Central memory CD4-positive, alpha-beta T cell (primary cell): ENCODE measurements at places on chromosomes 4 and X.

DNA sequence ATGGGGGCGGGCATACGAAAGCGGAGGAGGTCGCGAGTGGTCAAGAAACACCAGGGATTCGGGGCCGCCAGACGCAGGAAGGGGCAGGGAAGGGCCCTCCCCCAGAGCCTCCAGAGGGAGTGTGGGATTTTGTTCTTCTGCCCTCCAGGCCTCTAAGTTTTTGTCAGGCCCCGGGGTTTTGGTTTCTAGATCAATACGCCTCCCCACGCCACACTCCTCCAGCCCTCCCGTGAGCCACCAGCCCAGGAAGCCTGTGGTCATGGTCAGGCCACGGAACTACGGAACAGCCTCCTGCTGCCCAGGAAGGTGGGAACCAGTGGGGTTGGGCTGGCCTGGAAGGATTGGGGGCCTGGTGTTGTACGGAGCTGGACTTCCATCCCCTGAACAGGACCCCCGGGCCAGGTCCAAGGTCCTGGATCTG, 38.4 kb downstream of the CPLX1 start:
- DNase-seq = no peak

DNA sequence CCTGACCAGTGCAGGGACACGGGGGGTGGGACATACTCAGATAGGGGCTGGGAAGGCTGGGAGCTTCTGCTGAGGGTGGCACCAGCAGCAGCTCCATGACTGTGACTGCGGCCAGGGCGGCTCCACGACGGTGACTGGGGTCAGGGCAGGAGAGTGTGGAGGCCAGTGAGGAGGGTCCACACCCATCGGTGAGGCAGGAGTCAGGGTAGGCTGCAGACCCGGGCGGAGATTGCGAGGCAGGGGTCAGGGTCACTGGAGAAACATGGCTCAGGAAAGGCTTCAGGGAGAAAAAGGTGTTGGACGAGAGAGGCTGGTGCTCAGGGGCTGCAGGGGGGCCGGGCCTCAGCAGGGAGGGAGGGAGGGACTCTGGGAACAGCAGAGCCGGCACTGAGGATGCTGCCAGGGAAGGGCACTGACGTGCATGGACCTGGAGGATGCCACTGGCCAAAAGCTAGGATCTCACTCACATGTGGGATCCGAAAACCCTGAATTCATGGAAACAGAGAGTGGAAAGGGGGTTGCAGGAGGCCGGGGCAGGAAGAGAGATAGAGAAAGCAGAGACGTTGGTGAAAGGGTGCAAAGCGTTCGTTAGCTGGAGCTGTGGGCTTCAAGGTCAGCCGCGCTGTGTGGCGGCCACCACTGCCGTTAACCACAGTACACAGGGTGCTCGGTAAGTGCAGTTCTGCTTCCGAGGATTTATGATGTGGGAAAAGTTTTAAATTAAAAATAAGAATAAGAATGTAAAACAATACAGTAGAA, 22.0 kb downstream of the ATP5ME start:
- DNase-seq = no peak

GRCh38 chr4:154516318-154517029, 24.9 kb upstream of the DCHS2 start:
- no peak for DNase-seq

GRCh38 chr4:145930592-145930991, 8.0 kb downstream of the ZNF827 start:
- no peak for DNase-seq

DNA sequence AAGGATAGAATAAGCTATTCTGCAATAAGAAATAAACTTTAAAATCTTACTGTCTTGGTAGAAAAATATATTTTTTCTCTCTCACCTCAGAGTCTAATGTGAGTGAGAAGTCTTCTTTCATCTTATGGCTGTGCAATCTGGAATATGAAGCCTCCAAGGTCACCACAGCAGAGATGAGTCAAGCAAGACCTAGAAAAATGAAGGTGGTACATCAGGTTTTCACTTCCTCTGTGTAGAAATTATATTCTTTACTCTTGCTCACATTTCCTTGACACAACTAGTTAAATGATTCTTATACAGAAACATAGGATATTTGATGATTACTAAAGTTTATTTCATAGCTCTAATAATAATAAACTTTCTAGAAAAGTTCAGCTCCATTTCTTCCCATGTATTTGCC, 211.4 kb downstream of the CXXC4 start:
- no peak for DNase-seq

- no peak for DNase-seq
Observed at GRCh38 chr4:154616731-154617130, 4.3 kb upstream of the FGG start.

DNA sequence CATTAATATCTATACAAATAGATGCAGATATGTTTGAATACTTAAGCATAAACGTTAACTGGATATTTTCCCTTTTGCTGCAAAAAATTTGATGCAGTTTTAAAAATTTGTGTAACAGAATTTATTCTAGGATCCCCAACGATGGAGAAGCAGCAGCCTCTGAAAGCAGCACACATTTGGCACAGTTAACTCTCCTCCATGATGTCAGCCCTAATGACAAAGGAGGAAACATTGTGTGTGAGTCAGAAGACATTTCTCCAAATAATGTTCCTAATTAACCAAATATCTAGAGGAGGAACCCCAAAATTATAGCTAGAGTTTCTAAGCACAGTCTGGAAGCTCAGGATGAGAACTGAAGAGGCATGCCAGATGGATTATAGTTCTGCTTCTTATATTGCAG, 281.9 kb upstream of the MAD2L1 start:
- no peak for DNase-seq

DNA sequence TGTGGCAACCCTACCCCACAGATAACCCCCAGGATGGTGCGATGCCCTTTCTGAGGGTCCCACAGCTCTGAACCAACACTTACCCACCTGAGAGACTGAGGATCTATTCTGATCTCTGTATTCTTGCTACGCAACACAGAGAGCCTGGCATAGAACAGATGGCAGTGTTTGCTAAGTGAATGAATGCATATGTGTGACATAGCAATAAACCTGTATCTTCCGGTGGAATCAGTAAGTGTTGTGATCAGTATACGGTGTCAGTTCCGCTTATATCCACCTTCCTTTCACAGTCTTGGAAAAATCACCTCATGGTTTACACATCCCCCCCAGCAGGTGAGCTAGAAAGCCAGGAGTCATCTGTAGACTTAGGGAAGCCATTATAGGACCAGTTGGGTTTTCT, 5.9 kb upstream of the HSD17B10 start:
- no peak for DNase-seq

GRCh38 chr4:52714597-52715254, 36.5 kb downstream of the ERVMER34-1 start:
- DNase-seq = no peak

- no peak for DNase-seq
Observed at GRCh38 chr4:184396570-184397515, 77.5 kb downstream of the IRF2 start.

DNA sequence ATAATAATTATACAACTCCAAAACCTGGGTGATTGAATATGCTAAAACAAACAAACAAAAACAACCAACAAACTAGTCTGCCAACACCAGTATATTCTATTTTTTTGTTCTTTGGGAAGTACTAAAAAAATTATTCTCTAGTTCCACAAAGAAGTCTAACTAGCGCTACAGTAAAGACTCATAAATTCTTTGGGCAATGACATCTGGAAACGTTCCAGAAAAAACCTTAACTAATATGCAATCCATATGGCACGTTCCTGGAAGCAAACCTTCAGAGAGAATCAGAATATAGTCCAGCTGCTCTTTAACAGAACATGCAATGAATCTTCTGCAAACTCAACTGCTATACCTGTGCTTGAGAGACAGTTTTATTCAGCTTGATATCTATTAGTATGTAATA, 500.1 kb downstream of the TRAM1L1 start:
- DNase-seq = no peak

DNA sequence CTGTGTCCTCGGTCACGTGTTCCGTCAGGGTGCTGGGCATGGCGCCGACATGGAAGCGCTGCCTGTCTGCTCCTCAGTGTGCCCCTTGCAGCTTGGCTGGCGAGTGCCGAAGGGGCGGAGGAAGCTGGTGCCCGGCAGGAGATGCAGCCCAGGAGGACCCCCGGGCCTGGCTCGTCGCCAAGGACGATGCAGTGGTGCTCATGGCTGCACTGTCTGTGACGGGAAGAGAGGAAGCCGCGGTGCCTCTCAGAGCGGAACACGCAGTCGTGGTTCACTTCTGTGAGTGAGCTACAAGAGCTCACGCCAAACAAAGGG, 38.1 kb downstream of the FGFRL1 start:
- DNase-seq = no peak

DNA sequence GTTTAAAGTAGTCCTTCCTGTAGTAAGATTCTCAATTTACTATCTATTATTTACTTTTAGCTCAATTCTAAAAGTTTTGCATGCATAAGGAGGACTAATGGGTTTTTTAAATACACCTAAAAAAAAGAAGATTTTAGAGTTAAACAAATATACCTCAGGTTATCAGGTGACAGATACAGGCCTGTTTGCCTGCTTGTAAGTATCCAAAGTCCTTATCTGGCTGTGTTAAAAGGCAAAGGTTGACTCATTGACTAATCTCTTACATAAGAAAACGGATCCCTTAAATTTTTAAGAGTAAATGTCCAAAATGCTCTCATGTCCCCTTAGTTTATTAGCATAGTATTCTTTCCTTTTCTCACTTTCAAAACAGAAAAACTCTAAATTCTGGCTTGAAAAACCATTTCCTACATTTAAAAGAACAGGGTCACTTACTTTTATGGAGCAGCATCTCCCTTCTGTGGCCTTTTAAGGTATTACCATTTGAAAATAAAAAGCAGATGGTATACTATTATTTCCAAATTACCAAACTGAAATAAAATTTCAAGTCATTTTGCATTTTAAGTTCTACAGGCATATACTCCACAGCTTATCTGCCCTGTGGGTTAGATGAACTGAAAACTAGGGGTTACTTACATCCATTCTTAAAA, 4.5 kb downstream of the CBR4 start:
- DNase-seq = no peak

DNA sequence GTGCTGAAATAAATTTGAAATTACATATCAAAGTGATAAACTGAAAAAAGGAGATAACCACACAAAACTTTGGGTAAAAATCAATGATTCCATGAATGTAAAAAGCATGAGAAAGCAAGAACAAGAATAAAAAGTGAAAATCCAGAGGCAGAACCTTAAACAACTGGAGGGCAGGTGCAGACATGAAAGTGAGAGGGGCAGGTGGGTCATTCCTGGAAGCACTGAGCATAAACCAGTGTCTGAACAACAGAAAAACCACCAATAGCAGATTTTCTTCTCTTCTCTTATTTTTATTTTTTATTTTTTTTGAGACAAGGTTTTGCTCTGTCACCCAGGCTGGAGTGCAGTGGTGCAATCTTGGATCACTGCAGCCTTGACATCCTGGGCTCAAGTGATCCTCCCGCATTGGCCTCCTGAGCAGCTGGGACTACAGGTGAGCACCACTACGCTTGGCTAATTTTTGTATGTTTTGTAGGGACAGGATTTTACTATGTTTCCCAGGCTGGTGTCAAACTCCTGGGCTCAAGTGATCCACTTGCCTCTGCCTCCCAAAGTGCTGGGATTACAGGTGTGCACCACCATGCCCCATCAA, 46.8 kb upstream of the GPR78 start:
- no peak for DNase-seq

- no peak for DNase-seq
Observed at GRCh38 chr4:100258675-100259074, 68.4 kb upstream of the DDIT4L start.

- DNase-seq = no peak
Observed at GRCh38 chr4:128244379-128244778, 43.2 kb downstream of the PGRMC2 start.

- DNase-seq = no peak
Observed at GRCh38 chrX:142089193-142089592, 115.9 kb downstream of the MAGEC2 start.

DNA sequence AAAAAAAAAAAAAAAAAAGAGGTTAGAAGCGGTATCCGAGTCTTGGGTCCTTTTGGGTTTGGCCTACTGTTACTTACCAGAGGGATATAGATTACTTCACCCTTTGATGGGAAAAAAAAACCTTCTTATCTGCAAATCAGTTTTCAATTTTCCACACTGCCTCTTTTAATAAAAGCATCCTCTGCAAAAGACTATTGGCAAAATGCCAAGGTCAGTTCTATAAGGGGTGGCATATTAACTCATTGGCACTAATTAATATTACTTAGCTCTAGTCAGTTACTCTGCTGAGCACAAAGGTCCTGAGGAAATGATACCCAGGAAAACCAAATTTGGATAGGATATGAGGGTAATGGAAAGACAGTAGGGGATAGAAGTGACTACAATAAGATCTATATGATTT, 44.3 kb upstream of the MTMR8 start:
- DNase-seq = no peak

DNA sequence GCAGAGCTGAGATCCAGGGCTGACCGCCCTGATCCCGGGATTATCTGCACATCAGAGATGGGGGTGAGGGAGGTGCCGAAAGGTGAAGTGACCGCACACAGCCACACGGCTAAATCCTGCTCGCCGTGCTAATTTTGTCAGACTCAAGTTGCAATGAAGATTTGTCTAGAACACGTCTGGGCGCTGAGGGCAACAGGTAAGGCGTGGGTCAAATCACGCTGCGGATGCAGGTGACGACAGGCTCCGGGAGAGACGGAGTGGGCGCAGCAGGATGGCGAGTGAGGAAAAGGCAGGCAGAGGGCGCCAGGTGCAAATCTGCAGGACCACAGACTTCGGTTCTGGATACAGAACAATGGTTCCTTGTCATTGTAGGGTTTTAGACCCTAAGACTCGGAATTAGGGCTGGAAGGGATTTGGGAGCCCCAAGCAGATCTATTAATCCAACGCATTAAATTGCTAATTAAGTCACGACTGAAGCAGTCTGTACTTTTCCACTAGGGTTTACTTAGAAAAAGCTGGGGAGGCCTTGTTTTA, 1.9 kb upstream of the TBC1D14 start:
- DNase-seq = no peak

DNA sequence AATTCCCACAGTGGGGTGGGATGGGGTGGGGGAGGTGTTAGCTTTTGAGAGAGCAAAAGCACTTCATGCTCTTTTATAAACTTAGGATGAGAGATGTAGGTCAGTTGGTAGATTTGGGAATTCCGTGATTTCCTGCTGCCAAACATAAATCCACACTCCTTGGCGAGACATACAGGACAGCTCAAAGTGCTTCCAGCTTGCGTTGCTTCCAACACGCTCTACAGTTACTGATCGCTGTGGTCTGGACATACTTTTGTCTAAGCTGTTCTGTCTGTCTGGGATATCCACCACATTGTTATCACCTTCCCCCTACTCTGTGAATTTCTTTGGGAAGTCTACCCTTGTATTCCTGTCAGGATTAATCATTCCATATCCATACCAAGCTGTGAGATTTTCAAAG, 117.5 kb downstream of the RAPGEF2 start:
- no peak for DNase-seq

DNA sequence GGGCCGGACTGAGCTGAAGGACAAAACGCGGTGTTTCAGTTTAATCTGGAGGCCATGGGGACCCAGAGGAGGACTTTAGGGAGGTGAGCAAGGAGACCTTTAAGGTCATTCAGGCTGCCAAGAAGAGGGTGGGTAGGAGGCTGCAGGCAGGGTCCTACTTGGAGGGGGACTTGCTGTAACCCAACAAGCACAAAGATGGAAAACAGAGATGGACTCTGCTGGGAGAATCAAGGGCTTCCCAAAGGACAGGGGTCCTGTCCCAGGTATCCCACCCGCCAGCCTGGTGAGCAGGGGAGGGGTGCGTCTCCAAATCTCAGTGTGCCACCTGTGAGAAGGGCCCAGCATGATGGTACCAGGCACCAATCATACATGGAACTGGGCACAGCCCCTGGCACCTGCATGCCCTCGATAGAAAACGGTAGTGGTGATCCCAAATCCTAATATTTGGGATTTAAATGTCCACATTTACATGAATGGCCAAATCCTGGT, 3.9 kb upstream of the HAUS3 start:
- DNase-seq = no peak

- DNase-seq = no peak
Observed at GRCh38 chr4:37758226-37758625, 68.3 kb upstream of the PGM2 start.
